ENCODE measurements at places on chromosomes 16 and 17. TPM values are rescaled to one million over a fixed set of nuclear protein-coding genes. Genes with fewer than 3 reads are reported as not detected.

DNA sequence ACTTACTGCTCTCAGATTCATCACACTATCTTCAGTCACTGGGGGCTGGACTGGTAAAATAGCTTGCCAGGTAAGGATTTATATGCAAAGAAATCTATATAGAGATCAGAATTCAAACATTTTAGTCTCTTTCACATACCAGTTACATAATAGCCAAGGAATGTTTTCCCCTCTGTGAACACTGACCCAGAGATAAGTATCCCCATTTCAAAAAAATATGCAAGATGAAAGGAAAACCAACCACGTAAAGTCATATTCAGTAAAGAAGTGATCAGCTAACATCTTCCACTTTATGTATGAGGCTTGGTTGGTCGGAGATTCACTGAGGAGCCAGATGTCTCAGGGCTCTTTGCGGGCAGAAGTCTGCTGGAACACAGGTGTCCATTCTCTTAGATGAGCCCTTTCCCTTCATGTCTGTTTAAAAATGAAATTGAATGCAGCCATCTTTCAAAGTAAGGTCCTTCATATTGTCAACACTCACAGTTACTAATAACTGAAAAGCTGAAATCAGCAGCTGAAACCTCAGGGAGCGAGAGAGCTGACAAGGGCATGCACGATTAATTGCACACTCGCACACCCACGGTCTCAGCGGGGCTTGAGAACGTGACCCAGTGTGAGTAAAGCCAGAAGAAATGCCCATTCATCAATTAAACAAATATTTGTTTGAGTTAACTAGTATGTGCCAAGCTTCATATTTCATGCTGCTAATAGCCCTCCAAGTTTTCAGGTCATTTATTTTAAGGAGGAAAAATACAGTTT is 161.2 kb downstream of the MRTFB start:
- DNase-seq = no peak

- peak; percentile 58 for DNase-seq
Observed at GRCh38 chr17:73228748-73229236, 32.9 kb downstream of the CPSF4L start.

- no peak for DNase-seq
Observed at GRCh38 chr16:50718061-50718760, 23.7 kb upstream of the CYLD start.

- DNase-seq = peak; percentile 79
Observed at GRCh38 chr17:9436630-9437029, 139.0 kb downstream of the STX8 start.

Gene ZSCAN10
- 0.29 TPM for polyA plus RNA-seq

GRCh38 chr17:4740584-4740983 is 856 bp upstream of the CXCL16 start:
- DNase-seq = no peak

DNA sequence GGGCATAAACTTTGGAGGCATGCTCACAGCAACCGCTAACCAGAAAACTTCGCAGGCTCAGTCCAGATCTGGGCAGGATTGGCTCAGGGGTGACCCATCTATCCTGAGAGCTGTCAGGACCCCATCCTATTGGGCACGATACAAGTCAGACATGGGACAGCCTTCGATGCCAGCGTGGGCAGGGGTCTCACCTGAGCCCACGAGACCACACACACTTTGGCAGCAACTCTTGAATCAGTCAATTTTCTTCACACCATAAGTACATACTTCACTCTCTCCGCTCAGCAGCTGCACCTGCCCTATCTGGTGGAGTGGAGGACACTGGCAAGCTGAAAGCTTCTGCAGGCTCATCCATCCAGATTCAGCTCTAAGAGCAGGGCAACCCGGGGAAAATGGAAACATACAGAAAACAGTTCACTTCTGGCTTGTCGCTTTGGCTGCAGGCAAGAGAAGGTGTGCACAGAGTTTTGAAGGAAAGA is 48.3 kb downstream of the ZFHX3 start:
- DNase-seq = no peak

DNA sequence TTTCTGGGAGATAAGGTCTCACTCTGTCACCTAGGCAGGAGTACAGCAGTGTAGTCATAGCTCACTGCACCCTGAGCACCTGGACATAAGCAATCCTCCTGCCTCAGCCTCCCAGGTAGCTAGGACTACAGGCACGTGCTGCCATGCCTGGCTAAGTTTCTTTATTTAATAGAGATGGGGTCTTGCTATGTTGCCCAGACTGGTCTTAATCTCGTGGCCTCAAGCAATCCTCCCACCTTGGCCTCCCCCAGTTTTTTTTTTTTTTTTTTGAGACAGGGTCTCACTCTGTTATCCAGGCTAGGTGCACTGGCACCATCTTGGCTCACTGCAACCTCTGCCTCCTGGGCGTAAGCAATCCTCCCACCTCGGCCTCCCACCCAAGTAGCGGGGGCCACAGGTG is 21.1 kb downstream of the DDX19B start:
- no peak for DNase-seq

- peak; percentile 4 for DNase-seq
Observed at GRCh38 chr16:51939378-51939871, 607.5 kb downstream of the TOX3 start.

DNA sequence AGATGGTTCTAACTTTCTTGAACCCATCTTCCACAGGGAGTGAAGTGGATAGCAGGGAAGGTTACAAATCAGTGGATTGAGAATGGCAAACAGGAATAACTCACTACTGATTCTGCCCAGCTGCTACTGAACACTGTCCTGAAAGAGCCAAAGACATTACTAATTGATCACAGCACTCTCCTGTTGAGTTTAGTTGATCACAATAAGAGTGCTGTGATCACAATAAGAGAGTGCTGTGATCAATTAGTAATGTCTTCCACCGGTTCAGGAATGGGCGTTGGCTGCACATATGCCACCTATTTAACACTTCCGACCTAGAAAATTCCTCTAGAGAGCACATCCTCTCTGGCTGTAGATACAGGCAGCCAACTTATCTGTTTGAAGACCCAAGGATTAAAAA is 11.4 kb downstream of the CFAP97D1 start:
- no peak for DNase-seq

- no peak for DNase-seq
Observed at GRCh38 chr16:19583665-19584300, 28.3 kb downstream of the VPS35L start.

DNA sequence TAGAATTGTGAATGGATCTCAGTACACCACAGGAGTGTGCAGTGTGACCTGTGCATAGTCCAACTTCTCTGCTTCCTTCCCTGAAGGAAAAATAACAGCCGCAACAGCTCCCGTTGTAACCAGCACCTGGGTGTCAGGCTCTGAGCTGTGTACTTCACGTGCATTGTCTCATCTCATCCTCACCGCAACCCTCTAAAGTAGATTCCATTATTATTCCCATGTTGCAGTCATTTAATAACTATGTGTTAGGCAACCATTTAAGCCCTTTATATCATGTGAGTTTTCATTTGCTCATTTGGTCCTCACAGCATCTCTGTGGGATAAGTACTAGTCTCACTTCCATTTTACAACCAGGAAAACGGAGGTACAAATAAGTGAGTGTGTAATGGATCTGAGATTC is 247.0 kb upstream of the MAF start:
- no peak for DNase-seq

GRCh38 chr16:5891296-5891695 is 793.7 kb upstream of the EEF2KMT start:
- DNase-seq = peak; percentile 8

DNA sequence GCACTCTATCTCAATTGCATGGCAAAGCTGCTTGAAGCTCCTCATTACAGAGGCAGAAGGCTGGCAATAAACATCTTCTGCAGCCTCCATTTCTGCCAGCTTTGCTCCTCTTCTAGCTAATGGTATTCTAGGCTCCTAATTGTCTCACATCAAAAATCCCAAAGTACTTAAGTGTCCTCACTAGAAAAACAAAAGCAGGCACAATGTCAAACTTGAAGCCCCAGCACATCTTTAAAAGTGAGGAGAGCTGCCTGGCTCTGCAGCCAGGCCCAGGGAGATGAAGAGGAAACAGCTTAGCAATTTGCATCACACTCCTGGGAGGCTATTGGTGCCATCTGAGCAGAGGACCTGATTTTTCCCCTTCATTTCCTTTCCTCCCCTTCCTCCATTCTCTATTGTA is 197.1 kb downstream of the KCNJ2 start:
- no peak for DNase-seq

Gene MIEN1
- 23.7 TPM for polyA plus RNA-seq

GRCh38 chr17:47238321-47239010 is 15.2 kb upstream of the ITGB3 start:
- no peak for DNase-seq

Gene NPIPA7
- polyA plus RNA-seq = 28.0 TPM

- DNase-seq = no peak
Observed at GRCh38 chr16:7597677-7598076, 265.0 kb downstream of the RBFOX1 start.

DNA sequence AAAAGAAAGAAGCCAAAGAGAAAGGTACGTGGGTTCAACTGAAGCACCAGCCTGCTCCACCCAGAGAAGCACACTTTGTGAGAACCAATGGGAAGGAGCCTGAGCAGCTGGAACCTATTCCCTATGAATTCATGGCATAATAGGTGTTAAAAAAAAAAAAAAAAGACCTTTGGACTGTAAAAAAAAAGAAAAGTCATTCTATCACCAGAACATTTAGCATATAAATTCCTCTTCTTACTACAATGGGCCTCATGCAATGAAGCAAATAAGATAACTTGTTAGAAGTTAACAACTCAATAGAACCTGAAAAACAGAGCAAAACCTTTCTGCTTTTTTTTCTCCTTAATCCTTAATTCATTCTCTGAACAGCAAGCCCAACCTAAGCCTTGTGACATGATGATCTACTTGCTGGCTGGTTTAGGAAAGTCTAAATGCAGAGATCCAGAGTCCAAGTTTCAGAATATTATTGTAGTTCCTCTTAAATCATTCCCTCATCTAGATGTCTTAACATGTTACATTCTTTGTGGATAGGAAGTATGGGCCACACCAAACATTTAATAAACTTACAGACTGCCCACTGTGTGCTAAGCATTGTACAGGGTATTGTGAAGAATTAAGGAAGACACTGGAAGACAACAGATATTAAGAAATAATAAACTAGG is 45.4 kb downstream of the BRCA1 start:
- no peak for DNase-seq

All from muscle of back (tissue), 13 donors.